ENCODE measurements at places on chromosomes 5 and 9.

DNA sequence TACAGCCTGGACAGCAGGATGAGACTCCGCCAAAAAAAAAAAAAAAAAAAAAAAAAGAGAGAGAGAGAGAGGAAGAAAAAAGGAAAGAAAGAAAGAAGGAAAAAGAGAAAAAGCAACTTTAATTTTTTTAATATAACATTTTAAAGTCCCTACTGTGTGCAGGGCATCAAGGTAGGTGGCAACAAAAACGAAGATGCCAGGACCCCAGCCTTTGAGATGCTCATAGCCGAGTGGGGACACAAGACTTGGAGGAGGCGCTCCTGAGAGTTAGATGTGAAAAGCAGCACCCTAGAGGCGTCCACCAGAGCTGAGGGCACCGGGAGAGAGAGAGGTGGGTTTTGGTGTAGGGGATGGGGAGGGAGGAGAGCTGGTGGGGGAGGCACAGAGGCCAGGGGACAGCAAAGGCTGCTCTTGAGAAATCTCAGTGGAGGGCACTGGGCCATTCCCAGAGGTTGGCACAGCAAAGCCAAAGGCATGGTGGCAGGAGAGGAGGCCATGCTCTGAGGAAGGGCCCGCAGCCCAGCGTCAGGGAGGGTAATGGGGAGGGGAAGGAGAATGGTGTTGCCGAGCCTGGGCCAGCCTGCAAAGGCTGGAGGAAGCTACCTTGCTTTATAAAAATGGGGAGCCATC, 135.6 kb downstream of the C9orf50 start:
- no peak for DNase-seq

DNA sequence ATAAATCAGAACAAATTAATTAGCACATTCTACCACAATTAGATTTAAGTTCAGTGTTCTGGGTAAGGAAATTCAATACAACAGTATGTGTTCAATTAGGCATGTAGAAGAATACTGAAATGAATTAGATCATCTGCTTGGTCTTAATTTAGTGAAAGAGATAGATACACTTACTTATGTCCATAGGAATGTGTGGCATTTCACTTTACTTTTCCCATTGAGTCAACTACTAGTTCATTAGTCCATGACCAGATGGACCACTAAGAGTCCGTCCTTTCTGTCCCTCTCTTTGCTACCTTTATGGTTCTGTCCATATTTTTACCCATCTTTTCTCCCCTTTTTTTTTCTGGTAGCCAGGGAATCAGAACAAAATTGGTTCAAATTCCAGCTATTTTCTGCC, 276.9 kb downstream of the OSTF1 start:
- no peak for DNase-seq

DNA sequence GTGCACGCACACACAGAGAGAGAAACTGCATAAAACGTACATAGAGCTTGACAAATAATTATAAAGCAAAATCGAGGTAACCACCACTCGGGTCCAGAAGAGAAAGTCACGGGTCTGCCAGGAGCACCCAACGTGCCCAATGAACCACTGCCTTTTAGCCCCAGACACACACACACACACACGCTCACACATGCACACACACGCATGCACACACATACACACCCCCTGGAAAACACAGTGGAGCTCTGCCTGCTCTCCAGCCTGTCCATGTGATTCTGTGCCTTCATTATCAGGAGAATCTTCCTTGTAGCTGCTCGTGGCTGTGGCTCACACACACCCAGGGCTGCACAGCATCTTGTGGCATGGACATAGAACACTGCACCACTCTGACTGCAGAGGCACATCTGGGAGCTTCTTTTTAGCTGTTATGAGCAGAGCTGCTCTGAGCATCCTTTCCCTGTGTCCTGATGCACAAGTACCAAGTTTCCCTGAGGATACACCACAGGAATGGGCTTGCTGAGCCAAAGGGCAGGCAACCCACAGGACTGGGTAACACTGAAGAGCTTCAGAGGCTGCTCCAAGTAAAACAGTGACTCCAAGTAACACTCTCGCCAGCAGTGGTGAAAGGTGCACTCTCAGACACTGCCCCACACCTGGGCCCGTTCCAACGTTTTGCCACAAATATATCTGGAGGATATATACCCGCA, 58.9 kb downstream of the CAMSAP1 start:
- DNase-seq = no peak

DNA sequence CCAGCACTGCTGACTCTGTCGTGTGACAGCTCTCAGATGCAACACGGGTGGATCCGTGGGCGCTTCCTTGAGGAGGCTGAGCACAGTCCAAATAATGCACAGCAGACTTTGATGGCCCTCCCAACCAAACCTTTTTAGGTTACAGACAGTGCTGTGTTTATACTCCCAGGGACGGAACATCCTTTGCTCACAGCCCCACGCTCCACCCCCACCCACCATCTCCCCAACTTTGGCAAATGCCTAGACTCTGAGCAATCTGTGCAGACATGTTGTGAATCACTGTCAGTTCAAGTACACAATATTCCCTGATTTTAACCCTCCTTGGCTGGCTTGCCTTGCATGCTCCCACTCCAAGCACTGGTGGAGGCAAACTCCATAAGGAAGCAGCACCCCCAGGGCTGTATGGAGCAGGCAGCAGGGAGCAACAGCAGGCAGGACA, 324.6 kb downstream of the MLLT3 start:
- DNase-seq = no peak

DNA sequence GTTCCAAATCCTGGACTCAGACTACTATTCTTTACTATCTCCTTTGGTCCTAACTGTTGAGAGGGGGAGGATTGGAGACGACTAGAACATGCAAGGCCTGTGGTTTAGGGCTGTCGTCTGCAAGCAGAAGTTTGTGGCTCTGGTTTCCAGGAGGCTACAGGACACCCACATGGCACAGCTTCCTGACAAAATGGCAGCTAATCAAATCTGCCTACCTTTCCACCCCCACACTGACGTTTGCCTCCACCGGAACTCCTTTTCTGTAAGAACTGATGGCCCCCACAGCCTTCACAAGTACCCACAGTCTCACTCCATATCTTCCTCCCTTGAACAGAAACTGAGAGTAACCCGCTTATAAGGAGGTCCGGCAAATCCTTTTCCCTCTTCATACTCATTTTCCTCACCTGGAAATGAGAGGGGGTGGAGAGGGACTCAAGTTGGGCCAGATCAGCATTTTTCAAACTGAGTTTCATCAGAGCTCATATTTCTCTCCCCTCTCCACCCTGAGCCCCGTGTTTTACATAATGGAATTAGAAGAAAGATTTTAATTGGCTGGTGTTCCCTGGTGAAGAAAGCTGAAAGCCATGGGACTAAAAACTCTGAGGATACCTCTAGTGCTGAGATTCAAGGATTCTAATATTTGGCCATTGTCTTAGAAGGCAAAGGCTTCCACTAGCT, 5.2 kb downstream of the SLC31A2 start:
- no peak for DNase-seq

DNA sequence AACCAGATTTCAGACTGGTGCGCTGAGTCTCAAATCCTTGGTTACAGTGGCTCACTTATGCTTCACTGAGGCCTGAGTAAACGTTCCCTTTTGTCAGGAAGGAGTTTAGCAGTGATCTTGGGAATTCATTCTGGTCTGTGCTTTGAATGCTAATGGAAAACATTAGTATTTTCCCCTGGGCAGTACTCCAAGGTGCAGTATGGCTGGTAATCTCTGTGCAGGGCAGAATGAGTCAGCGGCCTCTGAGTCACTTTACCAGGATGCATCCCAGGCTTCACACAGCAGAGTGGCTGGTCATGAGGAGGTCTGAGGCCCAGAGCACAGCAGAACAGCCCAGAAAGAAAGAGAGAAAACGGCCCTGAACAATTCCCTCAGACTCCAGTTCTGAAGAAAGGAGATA, 54.0 kb downstream of the PCA3 start:
- DNase-seq = no peak

- DNase-seq = no peak
These were observed 9.9 kb downstream of the RBM27 start for GRCh38 chr5:146213210-146213826.

DNA sequence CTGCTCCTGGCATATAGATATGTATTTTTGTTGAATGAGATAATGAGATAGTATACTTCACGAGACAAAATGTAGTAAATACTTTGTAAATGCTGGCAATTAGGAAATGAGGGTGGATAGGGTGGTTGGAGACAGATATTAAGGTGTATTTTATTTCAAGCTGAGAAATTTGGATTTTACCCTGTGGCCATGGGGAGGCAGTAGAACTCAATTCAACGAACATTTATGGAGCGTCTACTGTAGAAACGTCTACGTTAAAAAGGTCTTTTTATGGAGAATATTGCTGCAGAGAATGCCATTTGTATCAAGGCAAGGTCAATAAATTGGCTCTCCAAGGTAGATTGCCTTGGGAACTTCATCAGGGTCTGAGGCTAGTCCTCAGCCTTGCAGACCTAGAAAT, 21.5 kb upstream of the RALGPS1 start:
- DNase-seq = no peak

DNA sequence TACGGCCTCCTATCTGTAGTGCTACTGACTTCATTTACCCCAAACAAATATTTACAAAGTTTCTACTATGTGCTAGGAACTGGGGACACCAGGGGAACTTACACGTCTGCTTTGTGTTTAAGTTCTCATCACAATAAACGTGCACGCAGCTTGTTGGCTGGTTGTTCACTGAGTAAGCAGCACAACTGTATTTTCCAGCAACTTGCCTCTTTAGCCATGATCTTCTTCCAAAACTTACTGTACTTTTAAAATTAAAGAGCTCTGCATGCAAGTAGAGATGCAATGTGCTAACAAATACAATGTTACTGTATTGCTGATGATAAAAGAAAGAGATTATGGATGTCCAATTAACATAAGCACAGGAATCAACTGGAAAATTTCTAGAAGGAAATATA, 62.8 kb downstream of the RAPGEF1 start:
- no peak for DNase-seq

GRCh38 chr9:115008536-115009270, 78.3 kb upstream of the TNFSF8 start:
- no peak for DNase-seq

GRCh38 chr5:131328536-131329285, 64.9 kb downstream of the CDC42SE2 start:
- DNase-seq = no peak

GRCh38 chr9:29439961-29440360, 1866.7 kb upstream of the C9orf72 start:
- DNase-seq = no peak

- no peak for DNase-seq
These were observed 58.6 kb downstream of the LPAR1 start for GRCh38 chr9:110979636-110980035.

DNA sequence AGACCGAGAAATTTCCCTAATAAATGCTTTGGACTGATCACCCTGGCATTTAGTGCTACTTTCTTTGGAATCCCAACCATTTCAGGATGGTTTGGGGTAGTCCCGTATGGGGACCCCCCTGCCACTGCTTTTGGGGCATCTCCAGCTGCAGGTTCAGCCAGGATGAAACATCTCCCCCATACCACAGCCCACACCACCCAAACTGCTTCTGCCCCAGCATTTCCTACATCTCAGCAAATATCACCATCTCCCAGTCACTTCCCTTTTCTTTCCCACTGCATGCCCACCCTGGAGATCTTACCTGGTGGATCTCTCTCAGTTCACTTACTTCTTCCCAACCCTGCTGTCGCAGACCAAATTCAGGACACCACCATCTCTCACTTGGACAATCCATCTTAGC, 4.8 kb upstream of the P4HA2 start:
- DNase-seq = no peak

DNA sequence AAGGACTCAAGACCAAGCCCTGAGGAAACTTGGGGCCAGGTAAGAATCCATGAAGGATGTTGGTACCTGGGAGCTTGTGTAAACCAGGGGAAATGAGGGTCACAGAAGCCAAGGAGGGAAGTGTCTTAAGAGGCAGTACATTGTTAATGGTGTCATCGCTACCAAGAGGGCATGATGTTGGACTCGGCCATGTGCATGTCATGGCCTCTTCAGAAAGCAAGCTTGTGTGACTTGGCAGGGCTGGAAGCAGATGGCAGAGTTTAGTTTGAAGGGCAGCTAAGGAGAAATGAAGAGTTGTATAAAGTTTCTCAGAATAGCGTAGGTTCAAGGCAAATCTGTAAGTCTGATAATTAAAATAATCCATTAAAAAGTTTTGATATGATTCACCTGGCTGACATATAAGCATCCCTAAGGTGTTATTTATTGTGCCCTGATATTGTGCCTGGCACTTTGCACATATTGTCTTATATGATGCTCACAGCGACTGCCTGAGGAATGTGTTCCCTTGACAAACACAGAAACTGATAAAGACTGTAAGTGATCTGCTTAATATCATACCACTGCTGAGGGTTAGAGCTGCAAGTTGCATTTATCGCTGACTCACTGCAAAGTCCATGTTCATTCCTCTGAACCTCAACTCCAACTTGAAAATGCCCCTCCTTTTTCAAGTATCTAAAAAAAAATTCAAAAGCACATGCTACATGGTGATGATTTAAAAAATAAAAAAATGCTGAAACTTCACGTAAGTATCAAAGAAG, 81.3 kb upstream of the PTPN3 start:
- no peak for DNase-seq

DNA sequence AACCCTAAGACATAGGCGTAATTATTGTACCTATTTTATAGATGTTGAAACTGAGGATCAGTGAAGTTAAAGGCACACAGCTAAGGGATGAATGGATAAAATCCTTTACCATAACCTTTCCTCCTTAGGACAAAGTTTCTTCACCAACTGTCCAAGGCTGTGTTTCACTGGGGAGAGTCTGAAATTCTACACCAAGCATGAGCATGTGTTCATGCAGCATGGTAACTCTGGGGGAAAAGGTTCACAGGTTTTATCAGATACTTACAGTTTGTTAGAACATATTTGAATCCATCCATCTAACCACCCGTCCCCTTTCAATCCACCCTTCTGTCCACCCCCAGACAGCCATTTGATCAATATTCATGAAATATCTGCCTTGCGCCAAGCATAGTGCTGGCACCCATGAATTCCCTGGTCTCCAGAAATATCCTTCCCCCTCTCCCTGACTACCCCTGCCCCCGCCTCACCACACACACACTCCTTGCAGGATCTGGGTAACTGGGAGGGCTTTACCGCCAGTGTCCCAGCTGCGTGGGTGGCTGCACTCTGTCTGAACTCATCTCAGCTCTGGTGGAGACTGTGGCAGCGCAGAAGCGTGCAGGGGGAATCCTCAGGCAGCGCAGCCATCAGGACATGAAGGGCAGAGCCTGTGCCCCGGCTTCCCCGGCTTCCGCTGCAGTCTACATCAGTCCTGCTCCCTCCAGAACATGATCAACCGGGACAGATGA, 6.3 kb upstream of the KCNIP1 start:
- DNase-seq = no peak

- DNase-seq = no peak
These were observed 5.7 kb upstream of the STING1 start for GRCh38 chr5:139488260-139488659.

- no peak for DNase-seq
These were observed 165.6 kb upstream of the IRX2 start for GRCh38 chr5:2917093-2917492.

- no peak for DNase-seq
These were observed 74.1 kb upstream of the BASP1 start for GRCh38 chr5:17143335-17143734.

- no peak for DNase-seq
These were observed 7.2 kb downstream of the CHMP5 start for GRCh38 chr9:33272061-33272460.

- no peak for DNase-seq
These were observed 16.4 kb downstream of the SH3GLB2 start for GRCh38 chr9:129011761-129012181.
